ENCODE measurements at places on chromosomes 6 and 20.

DNA sequence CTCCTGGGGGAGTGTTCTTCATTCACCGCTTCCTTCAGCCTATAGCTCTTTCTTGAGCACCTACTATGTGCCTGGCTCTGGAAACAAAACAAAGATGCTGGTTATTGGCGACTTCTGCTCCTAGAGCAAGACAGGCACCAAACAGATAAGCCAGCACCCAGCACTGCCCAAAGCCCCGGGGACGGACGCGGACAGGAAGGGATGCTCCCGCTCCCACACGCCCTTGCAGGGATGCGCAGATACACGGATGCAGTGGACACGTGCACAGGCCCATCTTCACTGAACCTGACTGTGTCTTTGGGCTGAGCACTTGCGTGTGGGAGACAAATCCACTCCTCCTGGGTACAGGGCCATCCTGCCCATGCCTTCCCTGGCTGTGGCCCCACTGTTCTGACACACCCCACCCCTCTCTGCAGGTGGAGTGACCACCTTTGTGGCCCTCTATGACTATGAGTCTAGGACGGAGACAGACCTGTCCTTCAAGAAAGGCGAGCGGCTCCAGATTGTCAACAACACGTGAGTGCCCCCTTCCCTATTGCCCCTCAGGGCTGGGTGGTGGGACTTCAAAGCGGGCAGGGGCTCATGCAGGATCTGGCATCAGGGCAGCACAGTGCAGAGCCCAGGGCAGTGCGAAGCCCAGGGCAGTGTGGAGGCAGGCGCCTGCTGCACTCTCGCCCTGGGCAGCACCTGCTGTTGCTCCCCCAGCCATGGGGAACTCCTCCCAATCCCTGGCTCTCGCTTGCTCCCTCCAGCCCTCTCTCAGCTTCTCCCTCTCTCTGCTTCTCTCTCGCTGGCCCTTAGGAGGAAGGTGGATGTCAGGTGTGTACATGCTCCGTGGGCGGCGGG lies 39.9 kb downstream of the SRC start:
- DNase-seq: no peak

DNA sequence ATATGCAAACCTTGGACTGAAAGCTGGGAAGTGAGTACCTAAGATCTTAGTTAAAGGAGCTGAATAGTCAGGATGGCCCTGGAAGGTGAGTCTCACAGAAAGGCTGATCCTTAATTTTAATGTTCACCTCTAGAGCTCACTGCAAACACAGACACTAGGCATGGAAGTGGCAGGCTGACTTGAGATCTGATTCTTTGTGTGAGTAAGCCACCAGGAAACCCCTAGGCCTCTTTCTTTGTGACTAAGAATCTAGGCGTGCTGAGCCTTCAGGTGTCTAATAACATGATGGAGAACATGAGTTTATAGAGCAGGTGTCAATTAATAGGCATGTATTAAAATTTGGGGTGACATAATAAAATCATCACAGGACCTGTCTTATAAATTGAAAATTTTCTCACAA lies 642.2 kb downstream of the EYS start:
- no peak for DNase-seq

DNA sequence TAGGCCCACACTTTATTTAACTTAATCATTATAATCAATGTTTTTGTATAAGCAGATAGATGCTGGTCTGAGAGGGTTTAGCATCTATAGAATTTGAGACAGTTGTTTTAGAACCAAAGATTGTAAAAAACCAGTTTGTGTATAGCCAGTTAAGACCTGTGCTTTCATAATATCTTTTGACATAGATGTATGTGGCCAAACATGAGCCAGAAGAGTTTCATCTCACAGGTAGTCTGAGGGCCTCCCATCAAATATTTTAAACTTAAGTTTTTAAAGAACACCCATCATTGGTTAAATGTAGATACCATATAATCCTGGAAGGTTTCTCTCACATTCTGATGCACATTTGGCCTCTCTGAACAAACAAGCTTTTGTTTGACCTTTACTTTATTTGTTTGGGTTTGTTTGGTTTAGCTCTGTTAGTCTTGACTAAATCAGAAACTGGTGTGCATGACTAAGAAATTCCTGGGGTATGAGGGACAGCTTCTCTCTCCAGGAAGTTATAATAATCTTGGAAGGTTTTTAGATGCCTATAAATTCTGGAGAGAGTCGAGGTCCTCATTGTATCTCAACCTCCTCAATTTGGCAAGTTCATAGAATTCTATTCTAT lies 58.0 kb upstream of the TMEM200A start:
- no peak for DNase-seq

- DNase-seq: no peak
Observed at GRCh38 chr6:56689663-56690062, 47.0 kb upstream of the DST start.

DNA sequence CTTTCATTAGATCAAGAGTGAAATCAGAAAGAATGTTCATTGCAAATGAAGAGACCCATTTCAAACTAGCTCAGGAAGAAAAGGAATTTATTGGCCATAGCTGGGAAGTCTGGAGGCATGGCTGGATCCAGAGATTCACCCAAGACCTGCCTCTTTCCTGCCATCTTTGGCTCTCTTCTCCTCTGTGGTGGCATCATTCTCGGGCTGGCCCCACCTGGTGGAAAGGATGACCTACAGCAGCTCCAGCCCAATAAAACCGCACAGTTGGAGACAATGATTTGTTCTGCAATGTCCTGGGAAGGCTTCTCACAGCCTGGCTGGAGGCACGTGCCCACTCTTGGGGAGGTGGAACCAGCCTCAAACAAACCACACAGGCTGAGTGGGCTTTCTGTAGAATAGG lies 18.1 kb upstream of the FERMT1 start:
- no peak for DNase-seq

DNA sequence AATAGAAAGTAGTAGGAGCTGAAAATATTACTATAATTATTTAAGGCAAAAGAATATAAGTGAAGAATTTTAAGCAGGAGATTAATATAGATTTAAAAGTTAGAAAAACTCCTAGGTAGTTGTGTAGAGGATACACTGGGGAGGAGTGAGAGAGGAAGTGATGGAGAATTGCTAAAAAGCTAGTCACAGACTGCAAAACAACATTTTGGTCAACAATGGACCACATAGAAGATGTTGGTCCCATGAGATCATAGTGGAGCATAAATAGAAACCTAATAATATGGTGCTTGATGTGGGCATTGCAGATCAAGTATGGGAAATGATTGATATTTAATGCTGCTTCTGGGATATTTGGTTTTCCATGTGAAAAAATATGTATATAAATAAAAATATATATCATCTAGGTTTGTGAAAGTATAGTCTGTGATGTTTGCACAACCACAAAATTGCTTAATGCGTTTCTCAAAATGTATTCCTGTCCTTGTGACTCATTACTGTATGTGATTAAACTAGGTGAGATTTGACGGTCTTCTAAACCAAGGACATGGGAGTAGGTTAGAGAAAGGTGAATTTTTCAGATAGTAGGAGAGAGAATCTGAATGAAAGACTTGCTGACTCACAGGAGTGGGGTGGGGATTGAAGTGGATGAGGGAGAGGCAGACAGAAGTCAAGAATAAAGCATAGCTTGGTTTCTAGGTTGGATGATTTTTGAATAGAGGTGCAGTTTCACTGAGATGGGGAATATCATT lies 174.0 kb downstream of the BCKDHB start:
- no peak for DNase-seq

DNA sequence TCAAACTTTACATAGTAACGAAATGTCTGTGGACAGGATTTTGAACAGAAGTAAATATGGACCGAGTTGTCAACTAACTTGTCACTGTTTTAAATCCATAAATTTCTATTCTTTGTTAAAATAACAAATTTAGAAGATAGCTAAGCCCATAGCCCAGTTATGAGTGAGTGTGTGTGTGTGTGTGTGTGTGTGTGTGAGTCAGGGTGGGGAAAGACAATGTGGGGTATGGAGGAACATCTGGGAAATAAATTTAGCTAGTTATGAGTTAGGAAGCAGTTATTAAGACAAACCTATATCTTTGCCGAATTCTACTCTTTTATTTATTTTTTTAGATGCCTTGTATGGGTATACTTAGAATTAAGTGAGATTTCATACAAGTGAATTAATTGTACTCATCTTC lies 9.0 kb downstream of the TPBG start:
- no peak for DNase-seq

DNA sequence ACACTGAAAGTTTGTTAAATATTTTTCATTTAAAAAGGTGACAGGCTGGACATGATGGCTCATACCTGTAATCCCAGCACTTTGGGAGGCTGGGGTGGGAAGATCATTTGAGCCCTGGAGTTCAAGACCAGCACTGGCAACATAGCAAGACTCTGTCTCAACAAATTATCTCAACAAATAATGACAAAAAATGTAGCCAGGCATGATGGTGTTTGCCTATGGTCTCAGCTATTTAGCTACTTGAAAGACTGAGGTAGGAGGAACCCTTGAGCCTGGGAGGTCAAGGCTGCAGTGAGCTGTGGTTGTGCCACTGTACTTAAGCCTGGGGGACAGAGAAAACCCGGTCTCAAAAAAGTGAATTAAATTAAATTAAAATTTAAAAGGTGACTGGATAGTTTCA lies 56.0 kb upstream of the C6orf118 start:
- DNase-seq: no peak

GRCh38 chr6:137776786-137777686 lies 90.0 kb upstream of the TNFAIP3 start:
- DNase-seq: no peak

- no peak for DNase-seq
Observed at GRCh38 chr6:159045801-159046200, 1.0 kb upstream of the TAGAP start.

GRCh38 chr6:118280210-118280609 lies 267.9 kb upstream of the PLN start:
- DNase-seq: no peak

DNA sequence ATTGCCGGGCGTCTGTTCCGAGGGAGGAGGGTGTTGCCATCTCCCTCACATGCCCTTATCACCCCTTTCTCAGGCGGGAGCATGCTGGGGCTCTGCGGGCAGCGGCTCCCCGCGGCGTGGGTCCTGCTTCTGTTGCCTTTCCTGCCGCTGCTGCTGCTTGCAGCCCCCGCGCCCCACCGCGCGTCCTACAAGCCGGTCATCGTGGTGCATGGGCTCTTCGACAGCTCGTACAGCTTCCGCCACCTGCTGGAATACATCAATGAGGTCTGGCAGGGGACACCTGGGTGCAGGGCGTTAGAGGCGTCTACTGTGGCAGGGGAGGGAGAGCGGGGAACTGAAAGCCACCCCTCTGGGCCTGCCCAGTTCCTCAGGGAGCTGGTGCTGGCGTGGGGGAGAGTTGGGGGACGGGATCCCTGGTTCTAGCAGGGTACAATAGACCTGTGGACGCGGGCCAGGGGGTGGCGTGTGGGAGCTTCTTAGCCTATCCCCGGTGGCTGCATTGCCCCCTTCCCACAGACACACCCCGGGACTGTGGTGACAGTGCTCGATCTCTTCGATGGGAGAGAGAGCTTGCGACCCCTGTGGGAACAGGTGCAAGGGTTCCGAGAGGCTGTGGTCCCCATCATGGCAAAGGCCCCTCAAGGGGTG lies 697 bp downstream of the PPT2 start:
- DNase-seq: peak; percentile 36

DNA sequence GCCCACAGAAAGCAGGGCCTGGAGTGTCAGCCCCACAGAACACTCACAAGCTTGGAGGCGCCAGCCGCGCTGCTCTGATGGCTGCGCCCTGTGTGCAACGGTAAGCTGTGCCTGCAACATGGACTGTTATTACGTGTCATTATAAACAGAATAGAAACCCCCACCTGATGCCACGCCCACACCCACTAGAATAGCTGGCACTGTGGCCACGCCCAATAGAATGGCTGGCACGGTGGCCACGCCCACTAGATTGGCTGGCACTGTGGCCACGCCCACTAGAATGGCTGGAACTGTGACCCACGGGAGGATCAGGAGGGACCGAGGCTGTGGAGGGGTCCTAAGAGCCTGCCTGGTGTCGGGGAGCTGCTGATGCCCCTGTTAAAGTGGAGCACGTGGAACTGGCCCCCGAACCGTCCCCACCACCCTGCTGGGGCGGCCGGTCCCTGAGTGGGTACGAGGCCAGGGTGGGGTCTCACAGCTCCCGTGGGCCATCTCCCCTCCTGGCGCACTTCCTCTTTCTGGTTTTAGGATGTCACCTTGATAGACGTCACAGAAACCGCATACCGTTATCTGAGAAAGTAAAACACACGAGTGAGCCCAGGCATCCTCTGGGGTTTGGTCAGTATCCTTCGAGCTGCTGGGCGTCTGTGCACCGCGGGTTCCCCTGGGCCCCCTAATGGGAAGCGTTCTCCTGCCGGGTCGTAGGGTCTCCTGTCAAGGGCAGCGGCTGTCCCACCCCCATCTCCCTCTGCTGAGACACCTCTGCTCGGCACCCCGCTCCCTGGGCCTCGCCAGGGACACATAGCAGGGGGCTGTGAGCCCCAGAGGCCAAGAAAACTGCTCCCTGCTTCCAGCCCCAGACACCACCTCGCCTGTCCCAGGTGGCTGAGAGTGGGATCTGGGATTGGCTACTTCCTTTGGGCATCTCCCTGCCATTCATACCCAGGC lies 25.4 kb downstream of the SLC17A9 start:
- peak; percentile 47 for DNase-seq

- DNase-seq: no peak
Observed at GRCh38 chr6:157211603-157212455, 111.5 kb downstream of the TMEM242 start.

DNA sequence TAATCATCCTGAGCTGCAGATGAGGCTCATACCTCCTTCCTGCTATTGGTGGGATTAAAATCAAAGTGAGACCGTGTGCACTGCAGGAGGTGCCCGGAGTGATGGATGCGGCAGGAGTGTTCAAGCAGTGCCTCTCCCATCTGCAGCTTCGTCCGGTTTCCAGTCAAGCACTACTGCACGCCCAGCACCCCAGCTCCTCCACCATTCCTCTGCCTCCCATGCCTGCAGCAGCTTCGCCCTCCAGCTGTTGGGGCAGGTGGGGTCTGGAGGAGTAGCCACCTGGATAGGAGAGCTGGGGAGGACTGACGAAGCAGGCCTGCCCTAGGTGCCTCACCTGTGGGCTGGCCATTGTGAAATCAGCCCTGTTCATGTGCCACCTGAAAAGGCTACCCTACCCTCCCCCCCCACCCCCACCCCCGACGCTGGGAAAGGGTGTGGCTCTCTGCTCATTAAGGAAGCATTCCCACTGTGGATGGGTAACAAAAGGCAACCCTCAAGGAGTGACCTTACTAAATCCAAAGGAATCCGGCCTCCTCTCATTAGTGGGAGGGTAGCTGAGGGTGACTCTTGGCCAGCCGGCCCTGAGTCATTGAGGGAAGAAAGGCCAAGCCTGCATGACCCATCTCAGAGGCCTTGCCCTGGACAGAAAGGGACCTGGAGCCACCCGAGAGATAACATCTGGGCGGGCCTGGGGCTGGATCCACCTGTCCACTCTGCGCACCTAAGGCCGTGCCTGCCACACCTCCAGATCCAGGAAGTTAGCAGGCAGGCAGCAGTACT lies 115.9 kb upstream of the ARMC2 start:
- DNase-seq: no peak

DNA sequence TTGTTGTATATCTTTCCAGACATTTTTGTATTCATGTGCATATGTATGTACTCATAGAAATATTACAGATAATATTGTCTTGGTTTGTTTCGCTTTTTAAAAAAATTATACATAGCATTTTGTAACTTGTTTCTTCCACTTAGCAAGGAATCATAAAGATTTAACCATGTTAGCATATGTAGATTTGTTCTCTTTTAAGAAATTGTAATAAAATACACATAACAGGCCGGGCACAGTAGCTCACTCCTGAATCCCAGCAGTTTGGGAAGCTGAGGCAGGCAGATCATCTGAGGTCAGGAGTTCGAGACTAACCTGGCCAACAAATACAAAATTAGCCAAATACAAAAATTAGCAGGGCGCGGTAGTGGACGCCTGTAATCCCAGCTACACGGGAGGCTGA lies 44.4 kb upstream of the CSE1L start:
- no peak for DNase-seq

GRCh38 chr6:36641543-36641942 lies 37.0 kb upstream of the CDKN1A start:
- no peak for DNase-seq

Measured in activated naive CD4-positive, alpha-beta T cell (primary cell).